Mesothelial cell of epicardium (in vitro differentiated cells): ENCODE measurements at places on chromosomes 2 and 18. TPM values are rescaled to one million over a fixed set of nuclear protein-coding genes. Genes with fewer than 3 reads are reported as not detected.

- H3K27me3 ChIP-seq, result no peaks in the 10 kb centered on the region
- peaks cover 8% of the 10 kb centered on the region for H3K4me1 ChIP-seq
- no peak overlapping the region for H3K27ac ChIP-seq
- no peak overlapping the region for H3K4me3 ChIP-seq
- H3K36me3 ChIP-seq, result peaks cover 6% of the 10 kb centered on the region
- no peak for DNase-seq
Observed at GRCh38 chr2:147222506-147222905, 622.3 kb upstream of the ACVR2A start.

GRCh38 chr18:54852780-54853675, 24.8 kb downstream of the RAB27B start:
- no peaks in the 10 kb centered on the region for H3K36me3 ChIP-seq
- no peaks in the 10 kb centered on the region for H3K27me3 ChIP-seq
- no peaks in the 10 kb centered on the region for H3K4me1 ChIP-seq
- no peak for DNase-seq

DNA sequence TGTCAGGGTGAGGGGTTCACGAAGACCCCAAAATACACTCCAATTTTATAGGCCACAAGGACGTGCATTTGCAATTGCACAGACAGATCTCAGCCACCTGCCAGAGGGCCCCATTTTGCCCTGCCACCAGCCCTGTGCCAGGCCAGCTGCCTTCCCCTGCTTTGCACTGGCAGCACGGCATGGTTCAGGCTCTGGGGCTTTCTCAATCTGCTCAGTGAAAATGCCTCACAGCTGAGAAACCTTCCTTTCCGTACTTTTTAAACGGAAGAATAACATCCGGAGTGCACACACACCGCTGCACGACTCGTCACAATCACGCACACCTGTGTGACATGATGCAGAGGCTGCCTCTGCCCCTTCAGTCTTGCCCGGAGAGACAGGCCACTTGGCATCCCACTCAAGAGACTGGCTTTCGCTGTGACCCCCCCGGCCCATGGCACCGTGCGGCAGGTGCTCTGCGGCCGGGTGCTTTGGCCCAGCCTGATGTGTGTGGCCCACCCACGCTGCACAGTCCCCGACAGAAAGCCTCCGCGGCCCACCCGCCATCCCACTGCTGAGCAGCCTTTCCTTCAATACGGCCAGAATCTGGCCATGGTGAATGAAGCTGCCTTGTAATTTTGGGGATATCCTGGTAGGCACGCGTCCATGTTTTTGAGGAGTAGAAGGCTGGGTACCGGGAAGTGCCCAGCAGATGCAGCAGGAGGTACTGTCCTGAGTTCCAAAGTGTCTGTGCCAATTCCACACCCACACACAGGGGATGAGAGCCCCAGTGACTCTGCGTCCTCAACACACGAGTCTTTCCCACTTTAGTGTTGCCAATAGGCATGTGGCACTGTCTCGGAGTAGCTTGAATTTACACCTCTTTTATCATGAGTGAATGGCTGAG, 88.8 kb downstream of the USP40 start:
- no peak overlapping the region for H3K4me3 ChIP-seq
- H3K27me3 ChIP-seq, result no peaks in the 10 kb centered on the region
- H3K36me3 ChIP-seq, result peaks cover 25% of the 10 kb centered on the region
- no peak for DNase-seq

GTF2A1L gene
- total RNA-seq, result 0.69 TPM in 1 of 3 replicates, not detected in the others

ACMSD gene
- total RNA-seq, result not detected in 3 replicates

PLEKHB2 gene
- total RNA-seq, result 30.9 to 34.6 TPM (median 33.0 TPM) in 3 replicates
